GM12891 (cell line): ENCODE measurements at places on chromosomes 5 and 9.

- DNase-seq, result no peak
These were observed 20.1 kb downstream of the HK3 start for GRCh38 chr5:176878906-176879662.

DNA sequence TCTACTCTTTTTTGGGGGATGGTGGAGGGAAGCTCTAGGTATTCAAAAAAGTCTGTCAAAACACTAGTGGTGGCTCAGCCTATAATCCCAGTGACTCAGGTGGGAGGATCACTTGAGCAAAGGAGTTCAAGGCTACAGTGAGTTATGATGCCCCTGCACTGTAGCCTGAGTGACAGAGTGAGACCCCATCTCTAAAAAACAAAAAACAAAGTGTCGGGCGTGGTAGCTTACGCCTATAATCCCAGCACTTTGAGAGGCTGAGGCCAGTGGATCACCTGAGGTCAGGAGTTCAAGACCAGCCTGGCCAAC lies 15.8 kb upstream of the SLC35D2 start:
- no peak for DNase-seq

- DNase-seq, result no peak
These were observed 200.5 kb downstream of the EBF1 start for GRCh38 chr5:158899211-158899610.

GRCh38 chr5:181043285-181044092 lies 3.4 kb downstream of the BTNL9 start:
- no peak for DNase-seq

DNA sequence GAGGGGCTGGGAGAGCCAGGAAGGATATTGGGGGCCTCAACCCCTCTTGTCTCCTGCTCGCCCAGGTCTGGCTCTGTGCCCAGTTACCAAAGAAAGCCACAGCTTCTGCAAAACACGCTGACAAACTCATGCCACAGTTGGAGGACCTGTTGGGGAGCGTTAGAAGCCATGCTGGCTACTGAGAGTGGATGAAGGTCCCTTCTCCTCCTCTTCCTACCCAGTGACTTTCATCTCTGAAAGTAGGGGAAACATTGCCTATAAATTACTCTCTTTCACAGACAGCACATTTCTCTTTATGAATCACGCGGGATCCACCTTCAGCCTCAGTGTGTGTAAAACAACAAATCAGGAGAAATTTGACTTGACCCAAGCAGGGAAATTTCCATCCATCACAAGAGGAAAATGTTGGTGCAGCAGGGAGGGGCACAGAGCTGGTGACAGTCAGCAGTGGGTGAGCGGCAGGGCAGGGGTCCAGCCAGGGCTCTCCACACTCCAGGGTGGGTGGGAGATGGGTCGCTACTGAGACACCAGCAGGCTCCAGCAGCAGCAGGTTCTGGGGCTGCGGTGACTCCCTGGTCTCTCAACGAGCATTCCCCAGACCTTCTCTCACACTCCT lies 181.9 kb downstream of the FGF18 start:
- no peak for DNase-seq

DNA sequence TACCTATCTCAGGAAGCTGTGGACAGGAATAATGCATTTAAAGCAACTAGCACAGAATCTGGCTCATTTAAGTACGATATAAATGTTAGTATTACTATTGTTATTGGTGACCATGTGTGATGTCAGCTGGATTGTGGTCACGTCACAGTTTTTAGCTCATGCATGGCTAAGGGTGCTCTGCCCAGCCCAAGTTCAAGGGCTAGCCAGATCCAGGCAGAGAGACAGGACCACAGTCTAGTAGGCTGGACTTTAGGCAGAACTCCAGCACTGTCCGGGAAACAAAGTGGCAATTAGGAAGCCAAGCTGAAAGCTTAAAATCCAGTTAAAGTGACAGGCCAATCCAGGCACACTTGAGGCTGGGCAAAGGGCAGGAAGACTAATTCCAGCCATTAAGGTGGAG lies 273.6 kb downstream of the ADAMTSL1 start:
- no peak for DNase-seq

- no peak for DNase-seq
These were observed 135.9 kb upstream of the DAB2 start for GRCh38 chr5:39560726-39561125.

DNA sequence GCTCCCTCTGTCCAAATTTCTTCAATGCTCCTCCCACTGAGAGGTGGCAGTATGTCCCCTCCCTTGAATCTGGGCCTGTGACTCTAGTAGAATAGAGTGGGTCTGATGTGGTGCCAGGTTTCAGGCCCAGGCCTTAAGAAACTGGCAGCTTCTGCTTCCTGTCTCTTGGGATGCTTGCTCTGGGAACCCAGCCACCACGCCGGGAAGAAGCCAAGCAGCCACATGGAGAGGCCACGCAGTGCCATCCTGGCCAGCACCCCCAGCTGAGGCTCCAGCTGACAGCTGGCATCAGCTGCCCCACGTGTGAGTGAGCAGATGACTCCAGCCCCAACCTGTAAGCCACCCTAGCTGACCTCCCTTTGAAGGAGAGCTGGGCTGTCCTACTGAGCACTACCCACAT lies 7.3 kb upstream of the TSPAN17 start:
- no peak for DNase-seq

DNA sequence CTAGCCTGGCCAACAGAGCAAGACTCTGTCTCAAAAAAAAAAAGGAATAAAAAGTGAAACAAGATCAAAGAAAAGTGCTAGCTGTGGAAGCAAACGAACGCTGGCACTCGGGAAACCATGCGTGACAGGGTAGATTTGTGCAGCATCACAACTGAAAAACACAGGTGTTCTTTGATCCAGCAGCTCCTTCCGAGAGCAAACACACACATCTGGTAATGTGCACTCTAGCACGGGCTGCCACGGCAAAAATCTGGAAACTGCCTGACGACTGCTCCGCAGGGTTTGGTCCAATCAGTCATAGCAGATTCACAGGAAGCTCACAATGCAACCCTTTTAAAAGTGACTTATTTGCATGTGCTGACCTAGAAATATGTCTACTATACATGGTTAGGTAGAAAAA lies 80.0 kb downstream of the SYK start:
- peak; percentile 22 for DNase-seq

DNA sequence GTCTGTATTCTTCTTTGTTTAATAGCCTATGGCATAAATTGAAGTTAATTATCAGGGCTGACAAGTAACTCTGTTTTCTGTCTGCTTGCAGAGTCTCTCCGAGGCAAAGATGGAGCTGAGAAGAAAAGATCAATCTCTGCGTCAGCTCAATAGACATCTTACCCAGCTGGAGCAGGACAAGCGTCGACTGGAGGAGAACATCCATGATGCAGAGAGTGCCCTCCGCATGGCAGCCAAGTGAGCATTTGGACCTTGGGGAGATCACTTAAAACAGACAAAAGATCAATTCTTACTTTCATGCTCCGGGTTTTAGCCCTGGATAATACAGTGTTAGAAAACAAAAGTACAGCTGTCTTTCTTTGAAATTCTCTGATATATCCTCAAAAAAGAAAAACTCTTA lies 293.8 kb downstream of the CCDC171 start:
- no peak for DNase-seq

GRCh38 chr5:93580927-93581445 lies at the start of gene NR2F1-AS1:
Gene NR2F1-AS1 (minus strand): TSS chr5:93581219.
- DNase-seq, result no peak

DNA sequence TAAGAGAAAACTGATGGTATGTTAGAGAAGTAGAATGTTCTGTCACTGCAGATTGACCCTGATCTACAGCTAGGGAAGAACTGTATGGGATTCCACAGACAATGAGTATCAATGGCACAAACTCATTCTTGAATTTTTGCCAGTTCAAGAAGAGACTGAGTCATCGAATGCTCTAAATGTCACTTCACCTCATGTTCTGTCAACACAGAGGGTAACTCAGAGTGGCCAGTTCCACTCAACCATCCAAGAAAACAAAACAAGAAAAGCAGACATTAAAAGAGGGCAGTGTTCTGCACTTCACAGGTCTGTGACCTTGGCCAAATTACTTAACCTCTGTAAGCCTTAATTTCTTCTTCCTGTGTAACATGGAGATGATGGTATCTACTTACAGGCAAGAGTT lies 132.2 kb upstream of the HMHB1 start:
- no peak for DNase-seq

DNA sequence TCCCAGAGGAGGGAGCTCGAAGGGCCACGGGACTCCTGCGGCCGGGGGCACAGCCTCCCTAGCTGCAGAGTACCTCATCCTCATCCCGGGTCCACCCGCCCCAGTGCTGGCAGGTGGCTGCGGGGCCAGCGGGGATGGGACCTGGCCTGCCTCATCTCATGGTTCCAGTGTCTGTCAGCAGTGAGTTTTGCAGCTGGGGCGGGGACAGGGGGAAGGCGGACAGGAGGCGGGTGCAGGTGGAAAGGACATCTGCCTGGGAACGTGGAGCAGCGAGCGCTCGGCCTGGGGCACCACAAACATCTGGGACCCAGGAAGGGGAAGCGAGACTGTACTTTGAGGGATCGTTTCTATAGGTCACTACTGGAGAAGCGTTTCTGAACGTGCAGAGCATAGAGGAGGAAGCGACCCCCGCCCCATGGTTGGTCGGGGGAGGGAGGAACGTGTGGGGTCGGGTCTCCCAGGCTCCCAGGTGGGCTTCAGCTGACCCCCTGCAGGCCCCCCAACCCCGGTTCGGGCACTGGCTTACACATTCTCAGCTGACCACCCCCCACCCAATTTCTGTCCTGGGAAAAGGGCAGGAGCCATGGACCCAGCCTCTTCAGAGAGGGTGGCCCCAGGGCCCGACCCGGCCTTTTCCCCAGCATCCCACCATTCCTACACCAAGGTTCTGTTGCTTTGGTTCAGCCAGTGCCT lies 56.5 kb upstream of the NOTCH1 start:
- no peak for DNase-seq

GRCh38 chr9:114366334-114367128 lies 21.3 kb downstream of the AKNA start:
- DNase-seq, result no peak

DNA sequence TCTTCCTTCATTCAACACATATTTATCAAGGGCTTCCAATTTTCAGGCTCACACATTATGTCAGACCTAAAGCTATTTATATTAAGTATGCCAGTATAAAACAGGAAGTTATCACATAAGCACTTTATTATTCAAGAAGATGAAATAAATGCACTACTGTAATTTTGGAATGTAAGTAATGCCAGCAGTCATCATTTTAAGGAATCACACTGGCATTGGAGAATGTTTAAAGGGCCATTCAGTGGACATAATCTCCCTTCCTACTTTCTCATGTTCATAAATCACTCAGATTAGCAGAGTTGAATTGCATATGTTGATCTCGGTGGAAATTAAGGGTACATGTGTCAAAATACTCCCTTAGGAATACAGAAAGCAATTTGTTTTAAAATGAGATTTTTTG lies 164.4 kb downstream of the GIN1 start:
- no peak for DNase-seq

- DNase-seq, result no peak
These were observed 1.5 kb downstream of the AK6 start for GRCh38 chr5:69367697-69368279.

DNA sequence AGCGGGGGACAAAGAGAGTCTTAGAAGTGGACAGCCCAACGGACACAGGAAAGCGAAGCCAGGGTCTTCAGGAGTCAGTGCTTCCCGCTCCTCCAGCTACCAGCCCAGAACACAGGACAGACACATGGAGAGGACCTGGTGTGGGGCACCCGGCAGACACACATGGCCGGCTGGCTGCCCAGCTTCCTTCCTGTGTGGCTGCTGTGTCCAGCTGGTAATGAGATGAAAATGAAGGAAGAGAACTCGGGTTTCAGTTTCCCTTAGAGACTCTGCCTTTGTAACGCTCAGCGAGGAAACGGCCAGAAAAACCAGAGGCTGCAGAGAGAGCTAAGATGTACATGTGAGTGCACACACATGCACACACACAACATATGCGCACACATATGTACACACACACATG lies 87.5 kb downstream of the SECISBP2 start:
- DNase-seq, result peak; percentile 65

GRCh38 chr5:112681481-112681908 lies 56.2 kb upstream of the APC start:
- DNase-seq, result no peak

- DNase-seq, result no peak
These were observed 157.5 kb upstream of the IQGAP2 start for GRCh38 chr5:76245590-76245989.

DNA sequence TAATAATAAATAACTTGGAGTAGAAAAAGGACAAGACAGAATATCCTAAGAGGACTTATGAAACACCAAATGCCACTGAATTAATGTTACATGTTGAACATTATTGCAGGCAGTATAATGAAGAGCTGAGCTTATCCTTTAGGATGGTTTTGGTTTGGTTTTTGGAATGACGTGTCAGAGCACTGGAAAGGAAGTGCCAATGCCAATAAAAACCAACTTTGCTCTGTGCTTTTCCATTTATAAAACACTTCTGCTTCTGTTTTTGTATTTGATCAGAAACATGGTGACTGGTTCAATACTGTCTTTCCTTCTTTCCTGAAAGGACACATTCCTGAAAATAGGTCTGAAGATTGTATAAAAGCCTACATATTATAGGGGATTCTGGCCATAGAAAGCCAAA lies 4.2 kb downstream of the MEGF10 start:
- DNase-seq, result no peak

- no peak for DNase-seq
These were observed 388.9 kb upstream of the KLF4 start for GRCh38 chr9:107878462-107878861.

- no peak for DNase-seq
These were observed 82.9 kb downstream of the FEM1C start for GRCh38 chr5:115461506-115462290.

DNA sequence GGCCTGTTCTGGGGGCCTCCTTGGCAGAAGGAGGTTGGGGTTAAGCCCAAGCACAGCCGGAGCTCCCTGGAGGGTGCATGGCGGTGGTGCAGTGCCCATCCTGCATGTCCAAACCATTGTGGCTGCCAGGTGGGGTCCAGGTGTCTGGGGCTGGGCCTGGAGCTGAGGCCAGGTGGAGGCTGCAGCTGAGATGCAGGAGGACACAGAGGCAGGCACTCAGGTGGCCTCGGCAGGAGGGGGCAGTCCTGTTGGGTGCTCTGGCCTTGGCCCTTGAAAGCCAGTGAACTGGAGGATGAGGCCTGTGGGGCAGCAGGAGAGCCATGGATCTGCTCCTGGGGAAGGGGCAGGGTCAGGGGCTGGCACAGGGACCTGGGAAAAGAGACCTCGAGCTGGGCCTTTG lies 195.3 kb downstream of the OLFM1 start:
- DNase-seq, result no peak

DNA sequence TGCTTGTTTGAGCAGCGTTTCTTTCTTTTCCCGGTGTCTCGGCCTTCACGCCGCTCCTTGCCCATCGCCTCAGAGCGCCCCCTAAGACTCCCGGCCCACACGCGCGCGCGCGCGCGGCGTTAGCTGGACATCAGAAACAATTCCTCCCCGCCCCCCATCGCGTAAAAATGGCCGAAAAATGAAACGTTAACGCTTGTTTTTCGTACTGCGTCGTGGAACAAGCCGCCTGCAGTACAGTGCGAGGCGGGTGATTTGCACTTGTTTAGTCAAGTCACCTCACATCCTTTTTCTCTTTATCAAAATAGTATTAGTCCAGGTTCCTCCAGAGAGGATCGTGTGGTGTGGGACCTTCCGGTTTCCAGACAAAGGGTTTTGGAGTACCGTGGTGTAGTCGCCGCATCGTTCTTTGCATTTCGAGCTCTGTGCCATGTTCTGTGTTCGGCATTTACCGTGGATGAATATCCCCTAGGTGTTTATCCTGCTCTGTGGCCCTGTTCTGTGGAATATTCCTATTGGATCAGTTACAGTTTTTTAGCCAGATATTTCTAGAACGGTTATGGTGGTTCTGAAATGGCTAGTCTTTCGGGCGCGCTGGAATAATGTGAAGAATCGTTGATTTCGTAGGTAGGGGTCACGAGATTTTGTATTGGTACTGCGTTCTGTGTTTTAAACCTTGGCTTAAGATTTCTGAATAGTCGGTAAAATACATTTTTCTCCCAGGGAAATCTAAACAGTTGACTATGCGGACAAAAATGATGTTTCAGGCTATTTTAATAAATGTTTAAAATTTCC lies 1.0 kb downstream of the MATR3 start:
- no peak for DNase-seq
